ENCODE measurements at places on chromosomes 2 and 18.

DNA sequence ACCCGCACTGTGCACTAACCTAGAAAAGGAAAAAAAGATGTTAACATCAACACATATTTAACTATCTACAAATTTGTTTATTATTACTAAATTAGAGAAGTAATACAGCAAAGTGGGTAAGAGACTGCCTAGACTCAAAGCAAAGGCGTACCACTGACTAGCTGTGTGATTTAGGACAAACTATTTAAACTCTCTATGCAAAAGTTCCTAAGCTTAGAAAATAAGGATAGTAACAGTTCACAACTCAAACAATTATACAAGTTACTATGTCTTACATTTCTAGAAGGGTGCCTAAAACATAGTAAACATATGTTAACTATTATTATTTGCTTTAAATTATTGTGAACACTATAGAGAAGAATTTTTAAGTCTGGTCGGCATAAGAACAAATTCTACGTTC, 119.4 kb downstream of the RTTN start:
- no peak for DNase-seq

- no peak for DNase-seq
Measured at GRCh38 chr2:15560140-15560987, 770 bp downstream of the NBAS start.

- DNase-seq: peak; percentile 7
Measured at GRCh38 chr2:188512456-188512855, 220.8 kb downstream of the GULP1 start.

- no peak for DNase-seq
Measured at GRCh38 chr2:222440673-222441422, 16.5 kb downstream of the SGPP2 start.

DNA sequence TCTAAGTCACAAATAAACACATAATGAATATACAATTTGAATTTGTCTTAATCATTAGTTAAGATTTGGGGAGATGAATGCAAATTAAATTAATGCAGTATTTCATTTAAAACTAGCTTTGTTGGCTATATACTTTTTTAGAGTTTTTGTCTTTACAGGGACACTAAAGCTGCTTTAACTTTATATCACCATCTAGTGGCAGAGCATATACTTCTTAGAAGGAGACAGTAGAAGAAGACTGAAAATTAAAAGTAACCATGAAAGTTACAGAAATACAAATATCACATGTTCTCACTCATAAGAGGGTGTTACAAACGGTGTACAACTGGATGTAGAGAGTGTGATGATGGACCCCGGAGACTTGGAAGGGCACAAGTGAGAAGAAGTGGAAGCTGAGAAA, 268.3 kb upstream of the NETO1 start:
- DNase-seq: no peak

DNA sequence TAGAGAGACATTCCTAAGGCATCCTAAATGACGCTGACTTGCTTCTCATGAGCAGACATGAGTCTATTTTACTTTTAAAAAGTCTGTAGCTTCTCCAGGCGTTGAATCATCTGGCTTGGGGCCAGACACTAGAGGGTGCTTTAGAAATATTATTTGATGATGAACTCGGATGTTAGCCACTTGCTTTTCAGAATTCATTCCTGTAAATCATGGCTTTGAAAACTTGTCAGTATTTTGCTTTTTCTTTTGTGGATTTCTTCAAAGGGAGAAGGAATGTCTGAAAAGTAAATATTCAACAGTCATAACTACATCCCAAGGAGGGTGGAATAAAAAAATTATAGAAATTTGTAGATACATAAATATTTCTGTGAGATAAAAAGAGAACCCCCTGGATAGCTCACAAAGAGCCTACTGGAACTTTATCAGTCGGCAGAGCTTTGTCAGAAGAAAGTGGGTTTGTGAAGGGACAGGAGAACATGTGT, 370.8 kb downstream of the OSR1 start:
- DNase-seq: peak; percentile 15

DNA sequence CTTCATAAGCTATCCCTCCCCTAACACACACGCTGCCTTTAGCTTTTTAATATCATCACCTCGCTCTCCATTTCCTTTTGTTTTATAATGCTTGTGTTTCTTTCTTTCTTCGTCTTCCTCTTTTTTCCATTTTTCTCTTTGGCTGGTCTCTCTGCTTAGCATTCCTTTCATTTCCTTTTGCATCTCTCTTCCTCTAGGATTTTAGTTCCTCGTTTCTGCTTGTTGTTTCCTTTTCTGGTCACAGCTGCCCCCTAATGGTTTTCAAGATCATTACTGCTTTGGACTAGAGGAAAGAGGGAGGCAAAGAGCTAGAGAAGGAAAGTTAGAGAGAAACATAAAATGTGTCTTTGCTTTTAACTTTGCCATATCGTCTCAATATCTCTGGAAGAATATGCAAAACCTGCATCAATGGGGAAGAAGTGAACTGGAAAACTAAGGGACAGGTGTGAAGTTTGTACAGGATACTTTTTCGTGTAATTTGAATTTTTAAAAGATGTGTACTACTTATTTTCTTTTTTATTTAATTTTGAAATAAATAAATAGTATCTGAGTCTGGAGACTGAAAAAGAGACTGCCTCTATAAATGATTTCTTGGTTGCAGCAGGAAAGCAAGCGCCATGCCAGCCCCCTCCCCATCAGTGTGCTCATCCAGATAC, 6.3 kb upstream of the NRP2 start:
- DNase-seq: peak; percentile 40

DNA sequence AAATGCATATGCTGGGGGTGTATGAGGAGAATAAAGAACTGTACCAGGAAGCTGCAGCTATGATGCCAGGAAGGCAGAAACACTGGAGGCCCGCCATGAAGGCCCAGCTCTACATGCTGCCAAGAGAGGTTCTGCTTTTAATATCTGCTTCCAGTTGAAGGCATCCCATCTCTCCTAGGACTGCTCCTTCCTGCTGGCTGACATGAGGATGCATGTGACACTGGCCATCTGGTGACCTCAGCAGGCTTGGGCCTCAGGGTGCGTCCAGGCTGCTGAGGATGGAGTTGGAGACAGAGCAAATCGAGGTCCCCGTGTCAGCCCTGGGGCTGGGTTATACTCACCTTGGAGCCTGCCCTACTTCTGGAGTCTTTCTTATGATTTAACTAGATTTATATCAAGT, 49.0 kb downstream of the PSMG2 start:
- no peak for DNase-seq

DNA sequence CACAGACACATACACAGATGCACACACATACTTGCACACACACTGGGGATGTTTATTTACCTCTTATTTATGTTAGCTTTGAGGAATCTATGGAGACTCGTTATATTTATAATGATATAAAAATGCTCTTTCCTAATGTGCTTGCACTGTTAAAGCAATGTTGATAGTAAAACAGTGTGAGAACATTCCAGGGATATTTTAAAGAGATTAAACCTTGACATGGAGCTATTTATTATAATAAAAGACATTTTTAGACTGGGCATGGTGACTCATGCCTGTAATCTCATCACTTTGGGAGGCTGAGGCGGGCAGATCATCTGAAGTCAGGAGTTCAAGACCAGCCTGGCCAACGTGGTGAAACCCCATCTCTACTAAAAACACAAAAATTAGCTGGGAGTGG, 557.3 kb upstream of the ZNF804A start:
- no peak for DNase-seq

DNA sequence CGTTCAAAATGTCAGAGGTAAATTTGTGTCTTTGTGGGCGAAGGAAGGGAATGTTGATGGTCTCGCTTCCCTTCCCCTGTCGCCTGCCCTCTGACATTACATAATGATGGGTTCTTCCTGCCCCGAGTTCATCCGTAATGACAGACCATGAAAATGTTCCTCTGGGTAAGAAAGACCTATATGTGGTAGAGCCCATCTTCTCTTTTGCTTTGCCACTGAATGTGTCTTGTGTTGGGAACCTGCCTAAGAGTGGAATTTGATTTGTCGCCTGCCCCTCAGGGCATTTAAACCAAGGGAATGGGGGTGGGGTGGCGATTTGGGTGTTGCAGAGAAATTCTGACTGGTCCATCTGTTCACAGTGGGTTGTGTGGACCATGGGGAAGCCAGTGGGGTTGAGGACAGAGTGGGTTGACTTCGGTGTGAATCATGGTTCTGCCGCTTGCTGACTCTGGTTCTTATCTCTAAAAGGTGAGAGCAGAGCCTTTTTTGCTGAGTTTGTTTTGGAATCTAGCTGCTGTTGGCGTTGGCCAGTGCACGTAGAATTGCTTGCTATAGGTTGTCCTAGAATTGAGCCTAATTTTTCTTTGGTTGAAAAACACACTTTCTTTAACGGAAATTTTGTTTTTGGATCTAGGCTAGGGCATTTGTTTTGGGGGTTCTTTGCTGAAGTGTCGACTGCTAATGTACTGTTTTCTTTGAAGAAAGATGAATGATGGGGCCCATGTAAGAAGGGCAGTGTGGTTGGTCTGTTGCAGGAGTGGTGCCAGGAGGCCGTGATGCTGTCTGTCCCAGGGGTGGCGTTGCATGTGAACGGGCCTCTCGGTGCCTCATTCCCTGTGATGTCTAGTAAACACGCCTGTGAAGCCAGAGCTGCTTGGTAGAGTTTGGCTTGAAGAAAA, 1.3 kb downstream of the INPP4A start:
- no peak for DNase-seq

DNA sequence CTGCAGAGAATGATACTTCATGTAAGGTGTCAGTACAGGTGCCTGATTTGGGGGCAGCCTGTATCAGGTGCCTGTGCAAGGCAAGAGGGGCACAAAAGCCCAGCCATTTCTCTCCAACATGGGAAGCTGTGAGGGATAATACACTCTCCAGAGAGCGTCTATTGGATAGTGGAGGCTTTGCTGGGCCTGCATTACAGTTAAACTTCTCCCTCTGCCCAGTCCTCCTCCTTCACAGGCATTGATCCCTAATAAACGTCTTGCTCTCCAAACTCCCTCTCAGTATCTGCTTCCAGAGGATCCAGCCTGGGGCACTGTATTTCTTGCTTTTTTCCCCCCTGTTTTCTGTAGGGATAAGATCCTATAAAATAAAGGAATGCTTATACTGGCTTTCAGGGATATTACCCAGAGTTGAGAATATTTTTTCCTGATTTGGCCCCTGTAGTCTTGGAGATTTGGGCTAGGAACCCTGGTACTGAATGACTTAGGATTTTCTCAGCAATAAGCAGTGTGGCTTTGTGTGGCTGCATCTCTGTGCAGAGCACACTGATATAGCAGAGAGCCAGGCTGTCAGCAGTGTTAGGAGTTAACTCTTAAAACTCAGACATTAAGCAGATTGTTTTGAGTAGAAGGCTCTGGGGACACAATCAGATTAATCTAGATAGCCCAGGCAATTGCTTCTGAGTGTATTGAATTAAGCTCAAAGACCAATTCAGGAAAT, 330.6 kb downstream of the CYRIA start:
- DNase-seq: no peak

DNA sequence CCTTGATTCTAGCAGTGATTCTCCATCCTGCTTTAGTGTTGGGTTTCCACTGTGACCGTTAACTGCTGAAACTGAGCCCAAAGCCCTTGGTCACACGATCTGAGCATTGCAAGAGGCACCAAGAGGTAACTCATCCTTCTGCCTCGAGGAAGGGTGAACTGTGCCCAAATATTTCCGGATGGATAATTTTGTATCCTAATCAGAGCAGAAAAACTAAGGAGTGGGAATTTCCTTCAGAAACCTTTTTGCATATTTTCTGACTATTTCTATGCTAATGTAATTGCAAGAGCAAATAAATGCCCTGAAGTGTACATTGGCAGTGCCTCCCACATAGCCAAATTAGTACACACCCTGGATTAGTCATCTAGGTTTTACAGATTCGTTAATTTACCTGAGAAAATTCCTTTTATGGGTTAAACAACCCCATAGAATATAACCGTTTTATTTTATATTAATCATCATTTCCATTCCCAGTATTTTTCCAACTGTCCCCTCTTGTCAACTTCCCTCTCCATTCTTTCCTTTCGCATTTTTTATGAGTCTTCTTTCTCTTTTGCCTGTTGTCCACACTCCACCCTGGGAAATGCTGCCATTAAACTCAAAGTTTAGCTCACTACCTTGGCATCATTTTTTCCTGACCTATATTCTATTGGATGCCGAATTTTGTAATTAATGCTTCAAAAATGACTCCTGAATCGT, 31.7 kb upstream of the COBLL1 start:
- no peak for DNase-seq

DNA sequence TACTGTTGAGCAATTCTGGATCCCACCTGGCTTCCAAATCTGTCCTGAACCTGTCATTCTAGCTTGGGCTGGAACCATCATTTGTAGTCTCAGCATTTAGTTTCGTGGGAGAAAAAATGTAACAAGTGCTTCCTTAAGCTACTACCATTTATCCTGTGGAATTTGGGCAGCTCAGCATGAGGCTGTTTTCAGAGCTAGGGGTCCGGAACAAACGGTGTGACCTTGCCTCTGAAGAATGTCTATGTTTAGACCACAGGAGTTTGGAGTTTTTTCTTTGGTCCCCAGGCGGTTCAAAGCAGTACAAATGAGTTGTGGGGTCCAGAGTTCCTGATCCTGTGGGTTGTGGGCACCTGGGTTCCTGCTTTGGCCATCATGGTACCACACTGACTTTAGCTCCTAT, 59.1 kb upstream of the TMEM178A start:
- no peak for DNase-seq

DNA sequence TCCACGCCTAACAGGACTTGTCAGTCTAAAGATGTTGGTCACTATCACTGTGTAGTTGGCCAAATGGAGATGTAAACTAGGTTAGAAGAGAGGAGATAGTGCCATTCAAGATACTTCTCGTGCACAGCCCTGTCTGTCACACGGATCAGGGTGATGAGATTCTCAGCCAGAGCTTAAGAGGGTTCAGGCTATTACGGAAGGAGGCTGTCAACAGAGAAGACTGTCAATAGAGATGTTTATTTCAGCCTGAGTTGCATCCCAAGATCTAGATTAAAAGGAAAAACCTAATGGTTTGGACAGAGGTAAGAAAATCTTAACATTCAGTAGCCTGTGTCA, 83.4 kb downstream of the AAK1 start:
- DNase-seq: no peak

GRCh38 chr2:150174056-150174805, 313.2 kb downstream of the RND3 start:
- DNase-seq: no peak

DNA sequence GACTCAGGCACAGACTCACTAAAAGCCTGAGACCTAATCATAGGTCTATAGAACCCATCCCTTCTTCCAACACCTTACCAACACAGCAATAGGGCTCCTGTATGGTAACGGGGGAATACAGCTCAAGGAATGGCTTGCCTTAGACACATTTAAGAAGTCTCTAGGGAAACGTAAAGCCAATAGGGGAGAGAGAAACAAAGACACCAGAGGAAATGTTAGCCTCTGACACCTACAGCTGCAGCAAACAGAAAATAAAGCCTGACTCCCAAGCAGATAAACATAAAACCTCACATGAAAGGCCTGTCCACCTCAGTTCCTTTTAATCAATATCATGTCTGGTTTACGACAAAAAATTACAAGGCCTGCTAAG, 51.1 kb upstream of the NCOA1 start:
- no peak for DNase-seq

GRCh38 chr2:23523373-23524260, 138.6 kb downstream of the KLHL29 start:
- DNase-seq: no peak

DNA sequence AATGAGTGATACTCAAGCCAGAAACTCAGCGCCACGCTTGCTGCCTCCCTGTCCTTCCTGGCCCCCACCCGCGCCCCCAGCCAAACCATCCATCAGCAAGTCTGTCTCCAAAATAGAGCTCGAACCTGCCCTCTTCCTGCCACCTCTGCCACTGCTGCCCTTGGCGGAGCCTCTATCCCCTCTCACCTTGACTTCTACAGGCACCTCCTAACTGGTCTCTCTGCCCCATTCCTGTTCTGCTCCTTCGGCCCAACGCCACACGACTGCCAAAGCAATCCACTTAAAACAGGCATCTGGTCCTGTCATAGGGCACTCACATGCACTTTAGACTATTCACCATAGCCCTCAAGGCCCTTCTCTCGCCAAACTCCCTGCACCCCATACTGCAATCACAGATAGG, 210.3 kb upstream of the SMAD2 start:
- DNase-seq: no peak

Data from NCI-H2171 (cell line).